ENCODE measurements at places on chromosomes 5 and 9.

GRCh38 chr5:143432658-143433239 is 29.3 kb upstream of the NR3C1 start:
- DNase-seq = no peak

DNA sequence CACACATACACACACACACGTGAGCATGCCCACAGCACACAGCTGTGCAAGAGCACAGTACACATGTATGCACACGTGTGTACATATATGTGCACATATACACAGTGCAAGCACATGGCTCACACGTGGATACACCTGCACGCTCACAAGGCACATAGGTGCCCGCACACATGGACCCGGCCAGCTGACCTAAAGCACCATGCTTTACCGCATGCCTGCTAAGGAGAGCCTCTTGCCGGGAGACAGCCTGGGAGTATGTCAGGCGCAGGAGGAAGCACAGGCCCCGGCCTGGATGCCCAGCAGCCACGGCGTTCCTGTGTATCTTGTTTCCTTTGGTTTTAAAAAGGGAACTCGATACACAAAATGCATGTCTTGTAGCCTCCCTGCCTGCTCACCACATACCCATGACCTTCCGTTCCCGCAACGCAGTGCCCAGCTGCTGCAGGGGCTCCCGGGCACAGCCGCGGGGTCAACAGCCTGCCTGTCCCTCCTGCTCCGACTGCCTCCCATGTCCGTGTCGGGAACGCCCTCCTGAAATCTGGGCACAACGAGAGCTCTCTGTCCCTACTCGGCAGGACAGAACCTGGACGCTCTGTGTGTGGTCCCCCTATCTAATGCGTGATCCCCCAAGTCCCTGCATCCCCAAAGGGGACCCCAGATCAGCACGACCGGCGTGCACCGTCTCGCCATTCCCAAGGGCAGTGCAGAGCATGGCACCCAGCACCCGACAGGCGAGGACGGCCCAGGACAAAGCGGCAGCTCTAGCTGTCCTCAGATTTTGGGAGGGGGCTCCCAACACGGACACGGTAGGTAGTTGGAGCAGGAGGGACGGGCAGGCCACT is 3.6 kb downstream of the SLC12A7 start:
- no peak for DNase-seq

DNA sequence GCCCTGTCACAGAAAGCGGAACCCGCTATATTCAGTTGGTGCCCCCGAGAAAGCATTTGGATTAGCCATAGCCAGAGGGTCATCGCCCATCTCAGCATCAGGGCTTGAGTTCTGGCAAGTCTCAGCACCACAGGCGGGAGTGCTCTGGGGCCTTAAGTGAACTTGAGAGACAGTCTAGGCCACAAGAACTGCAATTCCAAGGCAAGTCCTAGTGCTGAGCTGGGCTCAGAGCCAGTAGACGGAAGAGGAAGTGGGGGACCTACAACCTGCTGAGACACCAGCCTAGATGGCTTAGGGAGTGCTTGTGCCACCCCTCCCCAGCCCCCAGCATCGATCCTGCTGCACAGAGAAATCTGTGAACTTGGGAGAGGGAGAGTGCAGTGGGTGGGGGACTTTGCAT is 594.9 kb downstream of the CCDC171 start:
- DNase-seq = no peak

- DNase-seq = no peak
Observed at GRCh38 chr9:111427186-111427585, 57.0 kb downstream of the ECPAS start.

DNA sequence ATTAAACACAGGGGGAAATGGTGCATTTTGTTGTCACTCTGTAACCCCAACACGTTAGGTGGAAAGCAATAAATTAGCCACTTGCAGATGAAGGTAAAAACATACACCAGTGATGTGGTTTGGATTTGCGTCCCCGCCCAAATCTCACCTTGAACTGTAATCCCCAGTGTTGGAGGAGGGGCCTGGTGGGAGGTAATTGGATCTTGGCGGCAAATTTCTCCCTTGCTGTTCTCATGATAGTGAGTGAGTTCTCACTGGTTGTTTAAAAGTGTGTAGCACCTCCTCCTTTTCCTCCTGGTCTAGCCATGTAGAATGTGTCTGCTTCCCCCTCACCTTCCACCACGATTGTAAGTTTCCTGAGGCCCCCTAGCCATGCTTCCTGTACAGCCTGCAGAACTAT is 17.2 kb downstream of the EPB41L4A start:
- DNase-seq = no peak

DNA sequence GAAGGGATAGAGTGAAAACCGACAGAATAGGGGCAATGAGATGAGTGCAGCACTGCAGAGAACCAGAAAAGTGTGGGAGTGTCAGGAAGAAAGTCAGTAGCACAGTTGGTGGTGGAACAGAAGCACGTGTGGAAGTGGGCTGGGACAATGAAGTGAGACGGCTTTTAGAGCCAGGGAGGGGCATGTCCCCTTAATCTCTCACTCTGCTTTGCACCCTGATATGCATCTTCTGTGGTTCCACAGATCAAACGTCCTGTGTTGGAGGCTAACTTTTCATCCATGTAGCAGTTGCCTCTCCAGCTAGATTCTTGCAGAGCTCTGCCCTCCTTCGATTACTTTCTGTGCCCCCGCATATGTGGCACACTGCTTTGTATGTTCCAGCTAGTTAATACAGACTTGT is 163.6 kb downstream of the DOCK8 start:
- no peak for DNase-seq

- no peak for DNase-seq
Observed at GRCh38 chr5:94480486-94480885, 137.9 kb downstream of the KIAA0825 start.

DNA sequence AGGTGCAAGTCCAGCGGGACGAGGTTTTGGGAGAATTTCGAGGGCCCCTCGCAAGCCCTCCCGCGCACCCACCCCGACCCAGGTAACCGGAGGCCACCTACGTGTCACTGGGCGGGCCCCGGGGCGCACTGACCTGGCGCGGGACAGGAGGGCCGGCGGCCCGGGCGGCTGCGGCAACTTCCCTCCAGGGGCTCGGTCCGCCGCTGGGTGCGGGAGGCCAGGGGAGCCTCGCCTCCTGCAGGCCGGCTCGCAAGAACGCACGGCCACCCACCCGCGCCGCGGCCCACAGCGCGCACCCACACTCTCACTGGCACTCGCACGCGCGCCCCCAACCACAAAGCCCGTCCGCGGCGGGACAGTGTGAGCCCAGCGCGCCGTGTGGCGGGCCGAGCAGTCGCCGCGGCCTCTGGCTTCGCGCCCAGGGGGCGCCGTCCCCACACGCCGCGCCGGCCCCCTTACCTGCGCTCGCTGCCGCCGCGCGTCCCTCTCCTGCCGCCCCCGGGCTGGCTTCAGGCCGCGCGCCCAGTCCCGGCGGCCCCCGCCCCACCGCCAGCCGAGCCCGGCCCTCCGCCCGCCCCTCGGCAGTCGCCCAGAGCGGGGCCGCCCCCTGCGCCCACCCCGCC is 451 bp downstream of the LPAR1 start:
- DNase-seq = no peak

- DNase-seq = peak; percentile 47
Observed at GRCh38 chr9:88578121-88579049, 43.4 kb downstream of the NXNL2 start.

GRCh38 chr5:115961381-115962238 is 665 bp upstream of the LVRN start:
- no peak for DNase-seq

DNA sequence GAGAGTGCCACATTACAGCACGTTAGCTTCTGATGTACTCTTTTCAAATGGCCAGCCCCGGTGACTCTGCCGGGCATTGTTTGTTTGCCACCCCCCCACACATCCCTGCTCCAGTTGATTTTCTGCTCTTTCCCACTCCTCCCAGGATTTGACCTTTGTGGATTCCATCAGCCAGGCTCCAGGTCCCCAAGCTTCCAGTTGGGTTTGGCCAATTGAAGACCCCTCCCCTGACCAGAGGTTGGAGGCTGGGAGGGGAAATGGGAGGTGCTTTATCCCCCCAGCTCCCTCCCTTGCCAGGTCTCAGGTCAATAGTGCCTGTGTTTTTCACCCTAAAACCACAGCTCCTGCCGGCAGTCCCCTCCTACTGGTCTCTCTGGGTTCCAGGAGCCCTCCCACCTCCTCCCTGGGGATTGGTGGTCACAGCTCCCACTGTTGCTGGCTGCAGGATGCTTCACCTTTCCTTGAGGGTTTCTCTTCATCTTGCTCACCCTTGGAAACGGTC is 34.9 kb downstream of the IRF1 start:
- no peak for DNase-seq

DNA sequence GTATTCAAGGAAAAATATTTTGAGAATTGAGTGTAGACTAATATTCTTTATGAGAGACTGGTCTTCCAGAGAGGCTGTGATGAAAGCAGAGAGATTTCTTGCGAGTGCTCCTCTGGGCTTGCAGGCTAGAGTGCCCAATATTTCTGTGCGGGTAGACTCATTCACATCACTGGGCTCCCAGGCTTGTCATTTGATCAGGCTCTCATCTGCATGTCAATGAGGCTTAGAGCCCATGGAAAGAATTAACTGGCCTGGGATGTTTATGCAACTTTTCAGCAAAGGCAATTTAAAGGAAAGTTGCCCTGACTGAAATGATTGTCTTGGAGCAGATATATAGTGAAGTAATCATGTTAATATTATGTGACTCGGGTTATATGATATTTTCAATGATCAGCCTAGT is 42.3 kb downstream of the SNCAIP start:
- no peak for DNase-seq

GRCh38 chr5:37776826-37777225 is 63.0 kb downstream of the GDNF start:
- DNase-seq = no peak

- DNase-seq = no peak
Observed at GRCh38 chr5:82421119-82421518, 143.0 kb upstream of the RPS23 start.

Measured in T-cell (primary cell).